ENCODE measurements at places on chromosomes 4 and X. TPM values are rescaled to one million over a fixed set of nuclear protein-coding genes. Genes with fewer than 3 reads are reported as not detected.

The PABPC4L gene
- total RNA-seq: 0.07 TPM

The PABPC5 gene
- not detected for total RNA-seq

The POU3F4 gene
- total RNA-seq: not detected

The FGFBP2 gene
- total RNA-seq: 0.12 TPM

The PCSK1N gene
- 50.9 TPM for total RNA-seq

The GNPDA2 gene
- 7.9 TPM for total RNA-seq

The SPANXA1 gene
- 0.23 TPM for total RNA-seq

The PALLD gene
- total RNA-seq: 67.9 TPM

All from A549 treated with Hydrocortisone at 1 μM for 4 hours (cell line).